ENCODE measurements at places on chromosomes 2 and 18.

DNA sequence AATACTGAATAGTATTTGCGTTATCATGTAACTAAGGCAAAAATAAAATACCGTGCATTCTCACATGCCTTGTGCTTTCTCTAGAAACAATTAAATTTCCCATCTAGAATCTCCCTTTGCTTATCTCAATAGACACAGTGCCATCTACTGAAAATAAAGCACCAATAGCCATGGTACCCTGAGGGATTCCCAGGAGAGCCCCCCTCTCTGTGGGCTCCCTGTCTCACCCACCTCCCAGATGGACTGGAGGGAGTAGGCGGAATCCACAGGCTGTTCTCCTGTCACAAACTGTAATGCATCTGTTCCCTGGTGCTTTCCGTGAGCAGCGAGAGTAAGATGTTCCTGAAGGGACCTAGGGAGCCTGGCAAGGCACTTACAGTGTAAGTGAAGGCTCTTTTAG lies 112.4 kb upstream of the UPP2 start:
- DNase-seq = no peak

DNA sequence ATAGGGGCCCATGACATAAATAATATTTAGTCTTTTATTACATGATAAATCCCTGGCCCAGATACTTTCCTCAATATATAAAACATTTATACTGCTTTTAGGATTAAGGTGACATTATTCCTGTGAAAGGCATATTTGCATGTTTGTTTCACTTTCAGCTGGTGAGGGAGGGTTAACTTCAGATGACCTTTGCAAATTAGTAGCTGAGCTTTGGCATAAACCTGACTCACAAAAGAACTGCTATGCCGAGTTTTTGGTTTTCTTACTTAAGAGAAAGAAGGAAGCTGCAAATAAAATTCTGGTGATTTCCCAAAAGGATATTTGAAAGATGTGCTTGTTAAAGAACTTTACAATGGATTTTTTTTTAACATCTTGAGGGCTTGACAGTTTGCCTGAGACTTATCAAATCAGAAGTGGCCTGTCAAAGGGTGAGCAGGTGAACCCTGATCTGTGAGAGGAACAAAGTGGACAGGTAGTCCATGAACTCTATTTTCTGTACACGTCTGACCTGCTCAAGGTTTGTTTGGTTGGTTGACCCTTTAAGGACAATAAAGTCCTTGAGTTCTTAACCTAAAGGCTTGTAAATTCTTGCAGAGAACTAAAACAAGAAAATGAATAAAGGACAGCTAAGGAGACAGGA lies 93.5 kb downstream of the FAM124B start:
- no peak for DNase-seq

GRCh38 chr2:38116762-38117161 lies 40.8 kb upstream of the CYP1B1 start:
- DNase-seq = no peak

GRCh38 chr18:2970772-2971659 lies 41.9 kb downstream of the LPIN2 start:
- DNase-seq = no peak

DNA sequence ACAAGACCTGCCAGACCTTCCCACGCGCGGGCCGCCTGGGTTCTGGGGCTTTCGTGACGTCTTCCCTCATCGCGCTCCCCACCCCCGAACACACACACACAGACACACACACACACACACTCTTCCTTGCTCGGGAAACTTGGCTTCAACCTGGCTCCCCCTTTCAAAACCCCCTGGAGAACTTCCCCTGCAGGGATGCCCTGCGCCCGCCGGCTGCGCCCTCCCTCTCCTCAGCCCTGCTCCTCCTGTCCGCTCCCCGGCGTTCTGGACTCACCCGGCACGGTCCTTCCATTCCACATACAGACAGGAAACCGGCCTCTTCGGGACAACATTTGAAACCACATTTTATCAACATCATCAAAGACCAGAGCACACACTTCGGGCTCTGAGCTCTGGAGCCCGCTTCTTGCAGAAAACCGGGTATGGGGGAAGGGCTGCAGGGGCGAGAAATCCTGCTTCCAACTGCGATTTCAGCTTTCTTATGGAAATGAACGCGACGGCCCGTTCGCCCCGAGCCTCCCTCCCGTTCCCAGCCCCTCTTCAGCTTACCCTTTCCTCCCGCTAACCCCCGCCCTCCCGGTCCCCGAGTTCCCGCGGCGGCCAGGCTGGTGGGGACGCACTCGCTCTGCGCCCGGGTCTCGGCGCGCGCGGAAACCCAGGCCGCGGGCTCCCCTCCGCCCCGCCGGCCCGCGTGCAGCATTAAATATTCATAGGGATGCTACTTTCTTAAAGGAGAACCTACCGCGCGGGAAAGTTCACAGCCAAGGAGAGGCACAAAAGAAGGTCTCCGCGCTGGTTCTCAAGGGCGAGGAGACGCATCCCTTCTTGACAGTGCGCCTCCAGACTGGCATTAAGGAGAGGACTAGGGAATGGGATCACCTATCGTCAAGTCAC lies 18.3 kb downstream of the POU3F3 start:
- no peak for DNase-seq

DNA sequence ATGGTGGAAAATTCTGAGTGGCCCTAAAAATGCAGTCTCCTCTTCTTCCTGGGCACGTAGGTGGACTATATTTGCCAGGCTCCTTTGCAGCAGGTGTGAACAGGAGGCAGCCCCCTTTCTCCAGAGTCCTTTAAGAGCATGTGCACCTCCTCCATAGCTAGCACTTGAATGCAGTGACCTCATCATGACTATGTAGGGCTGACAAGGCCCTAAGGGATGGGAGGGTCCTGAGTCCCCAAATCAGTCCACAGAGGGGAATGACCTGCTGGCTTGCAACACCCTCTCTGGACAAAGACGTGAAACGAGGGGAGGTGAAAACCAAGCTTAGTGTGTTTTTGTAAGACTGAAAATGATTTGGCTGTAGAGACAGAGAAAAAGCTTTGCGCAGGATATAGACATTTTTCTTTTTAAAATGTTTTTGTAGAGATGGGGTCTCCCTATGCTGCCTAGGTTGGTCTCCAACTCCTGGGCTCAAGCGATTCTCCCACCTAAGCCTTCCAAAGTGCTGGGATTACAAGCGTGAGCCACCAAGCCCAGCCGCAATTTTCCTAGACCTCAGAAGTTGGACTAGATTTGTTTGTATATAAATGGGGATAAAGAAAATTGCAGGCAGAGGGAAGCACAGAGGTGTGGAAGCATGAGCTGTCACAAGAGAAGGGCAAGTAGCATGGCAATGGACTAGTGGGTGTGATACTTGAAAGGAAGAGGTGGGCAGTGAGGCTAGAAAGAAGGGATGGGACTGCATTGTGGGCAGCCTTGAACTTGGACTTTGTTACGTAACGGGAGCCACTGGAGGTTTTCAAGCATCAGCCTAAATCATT lies 28.8 kb downstream of the LONRF2 start:
- no peak for DNase-seq

GRCh38 chr2:54908591-54908990 lies 141.7 kb downstream of the RTN4 start:
- no peak for DNase-seq

DNA sequence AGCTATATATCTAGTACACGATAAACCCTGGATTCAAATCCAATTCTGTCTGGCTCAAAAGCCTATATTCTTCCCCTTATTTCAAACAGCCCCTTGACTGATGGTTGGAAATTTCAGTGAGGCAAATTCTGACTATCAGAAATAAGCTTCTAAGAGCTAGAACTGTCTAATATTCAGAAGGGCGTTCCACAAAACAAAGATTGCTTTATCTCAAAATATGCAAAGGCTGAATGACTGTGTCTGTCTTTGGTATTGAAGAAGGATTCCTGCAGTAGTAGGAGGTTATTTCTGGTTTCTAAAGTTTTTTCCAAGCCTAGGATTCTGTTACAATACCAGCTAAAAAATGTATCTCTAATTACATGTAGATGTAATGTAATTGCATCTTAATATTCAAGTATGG lies 31.1 kb downstream of the DRC1 start:
- DNase-seq = no peak

DNA sequence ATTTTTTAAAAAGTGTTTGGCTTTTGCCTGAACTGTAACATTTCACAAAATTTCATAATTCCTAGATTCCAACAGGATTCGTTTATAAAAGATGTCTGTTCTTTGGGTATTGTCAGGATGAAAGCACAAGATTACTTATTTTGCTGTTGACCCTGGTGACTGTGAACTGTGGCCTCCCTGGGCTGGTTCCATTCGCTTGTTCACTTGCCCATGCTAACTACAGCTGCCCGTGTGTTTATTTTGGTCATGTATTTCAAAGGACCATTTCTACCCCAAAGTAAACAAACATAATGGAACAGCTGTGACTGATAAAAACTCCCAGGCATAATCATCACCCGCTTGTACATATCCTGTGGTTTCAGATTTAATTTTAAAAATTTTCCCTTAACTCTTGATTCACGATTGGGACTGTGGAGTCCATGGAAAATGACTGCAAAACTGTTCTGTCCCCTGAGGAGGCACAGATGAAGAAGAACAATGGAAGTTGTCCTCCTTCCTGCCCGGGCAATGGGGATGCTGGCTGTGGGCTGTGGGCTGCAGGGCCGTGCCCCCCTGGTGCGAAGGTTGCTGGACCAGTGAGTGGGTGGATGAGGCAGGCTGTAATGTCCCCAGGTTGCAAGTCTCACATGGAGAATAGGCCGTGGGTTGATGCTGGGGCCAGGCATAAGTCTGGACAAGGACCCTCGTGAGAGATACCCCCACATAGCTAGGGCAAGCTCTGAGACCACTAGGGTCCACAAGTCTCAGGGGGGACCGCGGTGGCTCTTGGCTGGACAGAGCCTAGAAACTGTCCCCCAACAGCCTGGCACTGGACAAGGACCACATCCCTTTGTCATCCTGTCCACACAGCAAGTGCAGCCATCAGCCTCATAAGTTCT lies 28.9 kb upstream of the HDAC4 start:
- no peak for DNase-seq

DNA sequence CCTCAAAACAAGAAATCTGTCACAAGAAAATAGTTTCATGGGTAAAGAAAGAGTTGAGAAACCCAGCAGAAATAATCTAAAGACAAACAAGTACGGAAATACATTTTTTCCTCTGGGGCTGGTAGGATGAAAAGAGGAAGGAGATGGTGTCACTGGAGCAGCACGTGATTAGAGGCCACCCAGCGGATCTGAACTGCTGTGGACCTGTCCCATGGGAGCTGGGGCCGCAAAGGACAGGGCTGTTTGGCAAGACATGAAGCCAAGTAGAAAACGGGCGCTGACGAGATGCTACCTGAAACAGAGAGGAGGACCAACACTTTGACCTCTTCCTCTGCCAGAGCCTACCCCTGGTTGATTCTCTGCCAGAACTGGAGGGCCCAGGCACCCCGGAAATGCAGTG lies 295.4 kb upstream of the ATP5MC3 start:
- DNase-seq = no peak

DNA sequence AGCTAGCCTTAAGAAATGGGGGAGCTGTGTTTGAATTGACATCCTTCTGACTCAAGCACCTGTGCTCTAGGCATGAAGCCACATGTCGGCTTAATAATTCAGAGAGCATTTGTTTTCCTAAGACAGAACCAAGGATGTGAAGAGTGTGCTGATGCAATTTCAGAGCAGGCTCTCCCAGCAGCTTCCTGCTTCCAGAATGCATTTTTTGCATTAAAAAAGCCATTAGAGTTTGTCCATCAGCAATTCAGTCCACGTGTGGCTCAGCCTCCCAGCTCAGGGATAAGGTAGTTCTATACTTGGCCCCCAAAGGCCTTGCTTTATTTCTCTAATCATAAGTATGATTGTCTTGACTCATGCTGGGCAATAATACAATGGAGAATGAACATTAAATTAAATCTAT lies 37.7 kb downstream of the DOCK10 start:
- no peak for DNase-seq

- no peak for DNase-seq
Measured at GRCh38 chr2:8514796-8515758, 166.8 kb upstream of the ID2 start.

DNA sequence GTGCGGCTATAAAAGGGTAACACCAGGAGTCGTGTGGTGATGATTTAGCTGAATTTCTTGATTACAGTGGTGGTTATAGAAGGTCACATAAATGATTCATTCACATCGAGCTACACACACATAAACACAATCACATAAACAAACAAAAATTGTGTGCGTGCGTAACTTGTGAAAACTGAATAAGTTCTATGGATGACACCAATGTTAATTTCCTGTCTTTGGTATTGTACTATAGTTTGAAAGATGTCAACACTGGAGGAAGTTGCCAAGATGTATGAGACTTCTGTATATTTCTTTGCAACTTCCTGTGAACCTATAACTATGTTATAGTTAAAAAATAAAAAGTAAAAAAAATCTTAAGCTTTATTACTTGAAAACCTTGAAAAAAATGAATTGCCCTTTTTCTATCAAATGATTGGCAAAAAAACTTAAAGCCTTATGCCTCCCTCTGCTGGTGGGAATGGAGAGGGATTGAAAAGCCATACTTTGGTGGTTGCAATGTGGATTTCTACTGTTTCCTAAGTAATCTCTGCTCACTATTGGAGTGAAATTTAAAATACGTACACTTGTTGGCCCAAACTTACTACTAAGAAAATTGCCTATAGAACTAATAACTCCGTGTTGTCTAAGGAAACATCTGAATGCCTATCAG lies 227.7 kb downstream of the RPIA start:
- DNase-seq = no peak

- no peak for DNase-seq
Measured at GRCh38 chr2:241612156-241613016, 24.6 kb downstream of the THAP4 start.

- no peak for DNase-seq
Measured at GRCh38 chr2:11411768-11412448, 54.1 kb downstream of the E2F6 start.

DNA sequence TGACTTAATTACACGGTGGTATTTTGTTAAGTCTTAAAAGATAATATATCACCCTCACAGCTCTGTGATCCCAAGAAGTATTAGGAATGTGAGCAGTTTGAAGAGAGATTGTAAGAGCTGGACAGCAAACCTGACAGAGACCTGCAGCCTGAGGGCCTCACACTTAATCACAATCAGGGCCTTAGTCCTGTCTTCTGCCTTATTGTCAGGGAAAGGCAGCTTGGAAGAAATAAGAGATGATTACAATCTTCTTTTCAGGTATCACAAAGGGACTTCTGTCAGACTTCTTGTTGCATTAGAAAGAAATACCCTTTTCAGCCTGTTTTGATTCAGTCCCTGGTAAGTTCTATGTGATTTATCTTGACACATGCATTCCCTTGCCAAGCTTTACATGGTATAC lies 1433.8 kb upstream of the SLC39A10 start:
- DNase-seq = no peak

DNA sequence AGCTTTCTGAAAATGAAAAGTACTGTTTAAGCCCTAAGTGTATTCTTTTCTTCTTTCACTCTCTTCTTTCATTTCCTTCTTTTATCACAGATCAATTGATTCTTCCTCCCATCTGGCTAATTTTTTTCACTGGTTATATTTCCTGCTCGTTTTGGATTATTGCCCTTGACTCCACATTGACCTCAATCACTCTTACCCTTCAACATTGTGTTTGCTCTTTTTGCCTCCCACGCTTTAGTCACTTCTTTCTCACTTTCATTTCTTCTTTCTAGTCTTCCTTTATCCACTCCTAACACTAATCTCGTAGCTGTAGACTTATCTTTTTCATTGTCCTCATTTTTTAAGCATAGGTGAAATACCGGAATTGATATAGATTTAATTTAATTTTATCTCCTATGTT lies 320.3 kb upstream of the VRK2 start:
- no peak for DNase-seq
